ENCODE measurements at places on chromosomes 11 and 22.

GRCh38 chr11:117859061-117859460, 17.4 kb downstream of the FXYD6 start:
- no peak for DNase-seq

DNA sequence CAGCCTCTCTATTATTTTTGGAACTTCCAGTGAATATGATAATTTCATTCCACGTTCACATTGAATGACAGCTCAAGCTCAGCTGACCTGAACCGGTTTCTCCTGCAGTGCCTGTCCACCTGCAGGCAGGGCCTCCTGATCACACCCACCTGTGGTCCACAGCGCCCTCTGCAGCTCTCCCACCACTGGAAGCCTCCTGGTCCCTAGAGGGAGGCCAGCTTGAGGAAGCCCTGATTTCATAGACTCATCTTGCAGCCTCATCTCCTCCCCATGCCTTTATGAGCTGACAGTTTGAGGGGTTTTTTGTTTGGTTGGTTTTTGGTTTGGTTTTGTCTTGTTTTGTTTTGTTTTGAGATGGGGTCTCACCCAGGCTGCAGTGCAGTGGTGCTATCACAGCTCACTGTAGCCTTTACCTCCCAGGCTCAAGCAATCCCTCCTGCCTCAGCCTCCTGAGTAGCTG, 29.9 kb upstream of the MALAT1 start:
- DNase-seq, result peak; percentile 61

DNA sequence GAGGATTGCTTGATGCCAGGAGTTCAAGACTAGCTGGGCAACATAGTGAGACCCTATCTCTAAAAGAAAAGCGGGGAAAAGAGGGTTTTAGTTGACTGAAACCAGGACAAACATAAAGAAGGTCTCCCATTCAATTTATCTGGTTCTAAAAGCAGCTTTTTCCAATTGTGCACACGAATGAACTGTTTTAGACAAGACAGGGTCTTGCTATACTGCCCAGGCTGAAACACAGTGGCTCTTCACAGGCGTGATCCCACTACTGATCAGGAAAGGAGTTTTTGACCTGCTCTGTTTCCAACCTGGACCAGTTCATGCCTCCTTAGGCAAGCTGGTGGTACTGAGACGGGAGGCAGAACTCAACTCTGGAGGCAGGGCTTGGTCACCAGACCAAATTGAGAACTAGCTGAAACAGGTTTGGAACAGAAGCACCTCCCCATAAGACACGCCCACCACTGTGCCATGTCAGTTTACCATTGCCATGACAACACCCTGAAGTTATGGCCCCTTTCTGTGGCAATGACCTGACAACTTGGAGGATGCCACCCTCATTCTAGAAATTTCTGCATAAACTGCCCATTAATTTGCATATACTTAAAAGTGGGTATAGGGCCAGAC, 2.8 kb upstream of the NUCB2 start:
- no peak for DNase-seq

GRCh38 chr22:19844377-19845053, 10.2 kb downstream of the GNB1L start:
- DNase-seq, result peak; percentile 29

GRCh38 chr11:1200611-1201191, 22.2 kb upstream of the MUC5B start:
- DNase-seq, result no peak

GRCh38 chr11:20669820-20670684, 666 bp downstream of the NELL1 start:
- no peak for DNase-seq

All from heart right ventricle (tissue), 16 donors.